Fibroblast of skin of right biceps (primary cell): ENCODE measurements at places on chromosomes 7 and 10.
A peak's percentile ranks its signal among the peaks of the same experiment; 100 is the strongest.

DNA sequence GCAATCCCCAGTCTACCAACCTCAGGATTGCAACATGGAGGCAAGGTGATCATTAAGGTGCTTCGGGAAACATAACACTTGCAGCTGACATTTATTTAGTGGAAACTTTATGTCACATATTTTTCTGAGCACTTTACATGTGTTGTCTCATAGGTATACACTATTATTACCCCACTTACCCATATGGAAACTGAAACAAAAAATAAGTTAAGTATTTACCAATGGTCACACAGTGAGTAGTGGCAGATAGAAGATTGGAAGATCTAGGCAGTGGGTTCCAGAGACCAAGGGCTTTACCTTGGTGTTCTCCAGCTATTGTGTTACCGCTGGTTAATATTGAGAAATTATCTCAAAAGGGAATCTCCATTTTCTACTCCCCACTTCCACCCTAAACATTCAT lies 1279.1 kb upstream of the SORCS1 start:
- DNase-seq, result no peak

DNA sequence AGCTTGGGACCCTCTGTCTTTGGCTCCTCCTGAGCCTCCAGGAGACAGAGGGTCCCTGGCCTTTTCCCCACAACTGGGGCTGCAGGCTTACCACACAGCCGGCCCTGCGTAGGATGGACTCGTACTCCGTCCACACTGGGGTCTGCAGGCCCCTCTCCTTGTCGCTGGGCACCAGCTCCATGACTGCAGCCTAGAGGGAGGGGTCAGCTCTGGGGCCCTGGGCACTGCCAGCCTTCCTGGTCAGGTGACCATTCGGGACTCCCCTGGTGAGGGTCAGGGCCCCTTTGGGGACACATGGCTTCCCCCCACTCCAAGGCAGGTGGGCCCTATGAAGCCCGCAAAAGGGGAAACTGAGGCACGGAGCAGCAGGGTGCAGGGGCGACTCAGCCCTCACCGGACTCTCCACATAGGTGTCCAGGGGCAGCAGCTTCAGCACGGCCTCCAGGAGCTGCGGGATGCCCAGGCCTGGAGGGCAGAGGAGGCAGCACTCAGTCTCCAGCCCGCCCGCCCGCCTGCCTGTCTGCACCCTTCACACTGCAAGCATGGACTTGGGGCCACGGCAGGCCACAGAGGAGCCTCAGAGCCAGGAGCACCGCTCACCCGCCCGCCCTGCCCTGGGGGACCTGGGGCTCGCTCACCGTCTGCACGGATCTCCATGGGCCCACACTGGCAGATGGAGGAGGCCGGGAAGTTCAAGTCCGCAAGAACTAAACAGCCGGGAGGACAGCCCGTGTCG lies 1.1 kb downstream of the FUOM start:
- no peak for DNase-seq

GRCh38 chr10:44558521-44558920 lies 173.6 kb upstream of the CXCL12 start:
- DNase-seq, result peak; percentile 52

GRCh38 chr7:17432793-17433192 lies 134.3 kb downstream of the AHR start:
- no peak for DNase-seq

DNA sequence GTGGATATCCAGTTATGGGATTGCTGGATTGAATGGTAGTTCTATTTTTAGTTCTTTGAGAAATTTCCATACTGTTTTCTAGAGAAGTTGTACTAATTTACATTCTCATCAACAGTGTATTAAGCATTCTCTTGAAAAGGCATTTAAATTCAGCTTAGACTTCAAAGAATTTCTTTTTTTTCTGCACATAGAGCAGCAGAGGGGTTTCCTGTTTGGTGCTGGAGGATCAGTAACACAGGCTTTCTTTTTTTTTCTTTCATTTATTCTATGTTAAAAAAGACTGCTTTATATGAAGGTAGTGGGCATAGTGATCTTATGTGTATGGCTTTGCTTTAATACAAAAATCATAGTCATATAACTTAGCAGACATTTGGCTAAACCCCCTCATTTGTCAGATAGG lies 47.6 kb upstream of the TARP start:
- DNase-seq, result no peak

DNA sequence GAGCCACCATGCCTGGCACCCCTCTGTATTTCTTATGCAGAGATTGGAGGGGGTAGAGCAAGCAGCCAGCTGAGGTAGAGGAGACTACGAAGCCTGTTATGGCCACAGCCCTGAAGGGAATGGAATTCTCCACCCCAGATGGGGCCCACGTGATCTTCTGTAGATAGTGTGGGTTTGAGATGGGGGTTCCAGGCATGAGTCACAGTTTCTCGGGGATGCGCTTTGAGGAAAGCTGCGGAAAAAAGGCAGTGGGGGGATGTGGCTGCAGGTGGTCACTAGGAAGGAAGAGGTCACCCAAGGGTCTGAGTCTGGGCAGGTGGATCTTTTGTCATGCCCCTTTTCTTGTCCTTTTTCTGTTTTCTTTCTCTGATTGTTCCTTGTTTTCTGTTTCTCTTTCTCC lies 11.5 kb downstream of the FAM131B start:
- peak; percentile 10 for DNase-seq

DNA sequence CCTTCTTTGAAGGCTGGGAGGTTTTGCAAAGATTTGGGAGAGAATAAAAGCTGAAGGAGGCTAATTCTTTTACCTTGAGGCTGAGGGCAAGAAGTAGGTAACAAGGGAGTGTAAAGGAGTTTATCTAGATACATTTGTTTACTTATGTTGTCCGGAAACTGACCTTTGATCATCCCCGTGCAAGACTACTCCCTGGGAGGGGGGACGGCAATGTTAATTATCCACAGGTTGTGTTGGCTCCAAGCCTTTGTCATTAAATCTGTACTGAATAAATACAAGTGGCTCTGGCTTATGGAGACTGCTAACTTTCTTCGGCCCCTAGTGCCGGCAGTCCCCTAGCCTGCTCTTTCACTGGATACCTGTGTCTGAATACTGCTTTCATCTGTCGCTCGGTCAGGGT lies 1250.6 kb upstream of the LRRTM3 start:
- no peak for DNase-seq

DNA sequence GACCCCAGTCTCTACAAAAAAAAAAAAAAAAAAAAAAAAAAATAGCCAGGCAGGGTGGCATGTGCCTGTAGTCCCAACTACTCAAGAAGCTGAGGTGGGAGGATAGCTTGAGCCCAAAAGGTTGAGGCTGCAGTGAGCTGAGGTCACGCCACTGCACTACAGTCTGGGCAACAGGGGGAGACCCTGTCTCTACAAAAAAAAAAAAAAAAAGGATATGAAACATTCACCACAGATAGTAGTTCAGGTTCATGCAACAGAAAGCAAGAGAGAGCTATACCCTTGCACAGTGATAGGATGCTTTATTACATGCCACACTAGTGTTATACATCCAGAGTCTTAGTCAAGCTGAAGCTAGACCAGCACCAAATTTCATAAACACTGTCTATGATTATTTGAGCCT lies 148.4 kb upstream of the KAT6B start:
- DNase-seq, result no peak

GRCh38 chr7:46604241-46604661 lies 683.2 kb upstream of the IGFBP3 start:
- no peak for DNase-seq

DNA sequence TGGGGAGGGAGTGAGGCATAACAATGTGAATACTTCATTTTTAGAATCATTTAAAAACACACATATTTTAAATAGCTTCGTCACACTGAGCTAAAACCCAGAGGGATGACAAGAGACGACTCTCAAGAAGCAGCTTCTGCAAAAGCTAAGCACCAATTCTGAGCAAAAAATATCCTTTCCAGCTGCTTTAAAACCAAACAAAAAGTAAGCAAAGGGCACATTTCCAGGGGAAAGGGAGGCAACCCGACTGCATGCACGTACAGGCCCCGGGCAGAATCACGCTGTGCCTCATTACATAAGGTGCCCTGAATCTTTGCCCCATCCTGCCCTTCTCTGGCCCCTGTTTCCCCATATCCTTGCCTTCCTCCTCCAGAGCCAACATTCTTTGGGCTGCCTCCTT lies 78.4 kb downstream of the DGKI start:
- no peak for DNase-seq

DNA sequence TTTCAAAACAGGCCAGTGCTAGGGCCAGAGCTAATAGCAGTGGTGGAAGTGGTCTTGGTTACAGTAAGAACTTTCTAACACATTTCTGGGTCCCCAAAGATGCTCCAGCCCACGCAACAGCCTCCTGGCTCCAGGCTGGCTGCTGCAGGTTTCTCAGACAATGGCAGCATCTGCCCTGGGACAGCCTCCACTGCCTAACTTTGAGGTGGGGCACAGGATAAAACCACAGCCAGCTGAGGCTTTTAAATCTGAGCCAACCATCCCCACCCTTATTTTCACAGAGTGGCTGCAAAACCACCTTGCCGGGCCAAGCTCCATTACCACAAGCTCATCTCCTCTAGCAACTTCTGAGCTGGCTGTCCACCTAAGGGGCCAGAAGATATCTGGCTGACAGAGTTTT lies 84.8 kb downstream of the FAM53B start:
- no peak for DNase-seq

- no peak for DNase-seq
Observed at GRCh38 chr10:75980419-75981002, 549.1 kb downstream of the LRMDA start.

DNA sequence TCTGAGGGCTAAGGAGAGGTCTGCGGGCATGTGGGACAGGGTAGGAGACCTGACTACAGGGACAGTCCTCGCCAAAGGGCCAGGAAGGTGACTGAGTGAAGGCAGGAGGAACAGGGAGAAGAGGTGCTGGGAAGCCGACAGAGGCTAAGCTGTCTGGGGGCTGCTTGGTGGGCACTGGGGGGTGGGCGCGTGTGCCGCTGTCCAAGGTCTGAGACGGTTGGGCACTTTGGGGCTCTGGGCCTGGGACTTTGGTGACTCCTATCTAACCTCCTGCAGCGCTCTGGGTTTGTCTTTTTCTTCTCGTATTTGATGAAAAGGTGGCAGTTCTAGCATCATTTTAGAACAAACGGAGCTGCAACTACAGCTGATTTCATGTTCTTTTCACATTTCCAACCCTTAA lies 141.5 kb downstream of the C10orf105 start:
- DNase-seq, result no peak

DNA sequence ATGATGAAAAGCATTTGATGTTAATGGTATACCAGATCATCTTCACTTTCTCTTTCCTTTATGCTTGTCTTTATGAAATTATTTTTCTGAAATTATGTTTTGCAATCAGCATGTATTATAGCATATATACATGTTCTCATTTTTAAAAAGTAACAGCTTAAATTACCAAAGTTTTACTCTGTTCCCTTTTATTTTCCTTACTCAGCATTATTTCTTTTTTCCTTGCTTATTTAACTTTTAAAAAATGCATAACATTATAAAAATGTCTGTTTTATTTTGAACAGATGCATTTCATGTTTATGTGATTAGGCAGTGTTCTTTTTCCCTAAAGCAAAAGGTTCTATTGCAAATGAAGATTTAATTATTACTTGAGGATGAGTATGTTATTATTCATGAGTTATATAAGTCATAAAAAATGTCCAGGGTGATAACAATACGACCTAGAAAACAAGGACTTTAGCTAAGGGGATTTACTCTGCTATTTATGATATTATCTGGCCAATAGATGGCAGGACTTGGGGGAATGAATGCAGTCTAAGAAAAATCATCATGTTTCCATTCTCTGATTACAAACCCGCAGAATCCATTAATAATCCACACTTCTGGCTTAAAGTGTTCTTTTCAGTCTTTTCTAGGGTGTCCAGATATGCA lies 38.5 kb downstream of the CABCOCO1 start:
- DNase-seq, result no peak
